ENCODE measurements at places on chromosomes 5 and 9. TPM values are rescaled to one million over a fixed set of nuclear protein-coding genes. Genes with fewer than 3 reads are reported as not detected.

DNA sequence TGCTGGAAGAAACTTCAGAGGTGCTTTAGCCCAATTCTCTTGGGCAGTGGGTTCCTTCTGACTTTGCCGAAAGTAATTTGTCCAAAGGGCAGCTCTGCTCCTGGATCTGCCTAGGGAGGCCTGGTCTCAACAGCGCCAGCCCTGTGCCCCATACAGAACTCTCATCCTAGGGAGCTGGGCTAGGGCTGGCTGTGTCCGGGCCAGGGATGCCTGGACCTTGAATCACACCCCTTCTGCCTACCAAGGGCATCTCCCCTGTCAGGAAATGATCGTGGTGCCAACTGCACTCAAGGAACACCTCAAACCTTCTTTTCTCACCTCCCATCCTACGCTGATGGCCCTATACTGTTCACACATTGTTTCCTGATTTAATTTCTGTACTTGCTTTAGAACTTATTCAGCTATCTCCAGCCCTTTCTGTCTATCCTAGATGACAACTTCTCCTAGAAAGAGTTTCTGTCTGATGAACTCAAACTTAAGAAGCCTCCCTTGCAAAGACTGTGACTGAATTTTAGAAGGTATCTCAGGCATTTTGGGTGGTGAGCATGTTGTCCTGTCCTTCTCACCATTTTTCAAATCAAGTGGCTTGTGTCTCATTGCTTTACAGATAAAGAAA, 37.4 kb upstream of the NFIB start:
- DNase-seq, result no peak
- H3K27me3 ChIP-seq, result peaks cover 47% of the 10 kb centered on the region
- H3K4me1 ChIP-seq, result peaks cover 57% of the 10 kb centered on the region
- no peak overlapping the region for H3K4me3 ChIP-seq
- H3K36me3 ChIP-seq, result no peaks in the 10 kb centered on the region

DNA sequence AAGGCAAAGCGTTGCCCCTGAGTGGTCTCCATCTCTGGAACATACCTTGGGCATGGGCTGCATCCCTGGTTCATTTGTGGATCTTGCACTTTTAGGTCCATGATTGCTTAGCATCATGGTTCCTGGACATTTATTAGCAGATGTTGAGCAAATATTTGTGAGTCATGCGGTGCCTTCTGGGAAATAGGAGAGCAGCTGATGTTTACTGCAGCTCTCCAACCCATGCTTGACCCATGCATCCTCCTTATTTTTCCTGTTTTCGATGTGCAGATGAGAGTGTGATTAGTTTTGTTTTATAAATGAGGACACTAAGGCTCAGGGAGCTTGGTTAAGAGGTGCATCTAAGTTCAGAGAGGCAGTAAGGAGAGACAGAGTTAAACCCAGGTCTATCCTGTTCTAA, 253.7 kb downstream of the ICE1 start:
- H3K27ac ChIP-seq, result no peak overlapping the region
- no peaks in the 10 kb centered on the region for H3K36me3 ChIP-seq
- no peak overlapping the region for H3K4me3 ChIP-seq
- H3K27me3 ChIP-seq, result no peaks in the 10 kb centered on the region
- no peaks in the 10 kb centered on the region for H3K4me1 ChIP-seq

DNA sequence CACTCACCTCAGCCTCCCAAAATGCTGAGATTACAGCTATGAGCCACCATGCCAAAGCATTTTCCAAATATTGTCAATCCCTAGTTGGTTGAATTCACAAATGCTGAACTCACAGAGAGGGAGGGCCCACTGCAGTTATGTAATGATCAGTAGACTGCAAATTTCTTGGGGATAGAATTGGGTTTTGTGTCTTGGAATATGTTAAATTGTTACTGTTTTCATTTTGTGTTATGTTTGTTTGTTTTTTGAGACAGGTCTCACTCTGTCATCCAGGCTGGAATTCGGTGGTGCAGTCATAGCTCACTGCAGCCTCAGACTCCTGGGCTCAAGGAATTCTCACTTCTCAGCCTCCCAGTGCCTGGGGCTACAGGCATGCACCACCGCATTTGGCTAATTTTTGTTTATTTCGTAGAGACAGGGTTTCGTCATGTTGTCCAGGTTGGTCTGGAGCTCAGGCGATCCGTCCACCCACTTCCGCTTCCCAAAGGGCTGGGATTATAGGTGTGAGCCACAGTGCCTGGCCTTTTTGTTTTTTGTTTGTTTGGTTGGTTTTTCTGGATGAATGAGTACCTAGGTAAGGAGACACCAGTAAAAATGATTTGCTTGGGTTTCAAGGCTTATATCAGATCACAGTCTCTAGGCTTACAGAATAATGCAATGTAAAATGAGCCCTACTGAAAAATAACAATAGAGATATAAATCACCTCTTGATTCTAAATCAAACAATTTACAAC, 31.5 kb upstream of the LMNB1 start:
- no peaks in the 10 kb centered on the region for H3K36me3 ChIP-seq
- no peak overlapping the region for H3K27ac ChIP-seq
- H3K27me3 ChIP-seq, result no peaks in the 10 kb centered on the region
- no peak overlapping the region for H3K4me3 ChIP-seq
- no peak for DNase-seq

DNA sequence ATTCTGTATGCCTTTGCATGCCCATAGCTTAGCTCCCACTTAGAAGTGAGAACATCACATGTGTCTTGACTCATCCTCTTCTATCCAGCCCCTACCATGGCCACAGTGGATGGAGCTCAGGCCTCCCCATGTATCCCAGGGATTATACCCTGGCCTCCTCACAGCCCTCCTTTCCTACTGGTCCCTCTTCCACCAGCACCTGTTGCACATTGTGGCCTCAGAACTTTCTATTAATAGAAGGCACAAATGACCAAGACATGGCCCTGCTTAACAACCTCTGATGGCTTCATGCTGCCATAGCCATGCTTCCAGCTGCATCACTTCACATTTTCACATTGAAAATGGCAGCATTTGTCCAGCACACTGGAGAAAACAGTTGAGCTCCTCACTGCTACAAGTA, 315.4 kb downstream of the CDK5RAP2 start:
- DNase-seq, result no peak
- H3K4me1 ChIP-seq, result no peaks in the 10 kb centered on the region
- no peaks in the 10 kb centered on the region for H3K36me3 ChIP-seq
- no peak overlapping the region for H3K4me3 ChIP-seq

DNA sequence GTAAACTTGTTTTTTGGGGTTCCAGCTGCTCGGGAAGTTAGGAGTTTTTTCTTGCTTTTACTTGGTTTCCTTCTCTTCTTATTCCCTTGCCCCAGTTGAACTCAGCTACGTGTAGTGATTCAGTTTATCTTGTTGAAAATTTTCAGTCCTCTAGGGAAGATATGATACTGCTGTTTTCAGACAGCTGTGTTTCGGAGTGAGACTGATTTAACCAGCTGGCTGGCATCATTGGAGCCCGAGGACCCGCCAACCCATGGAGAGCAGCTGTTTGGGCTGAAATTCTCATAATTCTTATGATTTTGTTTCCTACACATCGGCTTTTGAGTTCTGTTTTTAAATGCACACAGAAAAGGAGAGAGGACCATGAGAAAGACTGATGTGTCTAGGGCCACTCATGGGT, 271.5 kb downstream of the NR3C1 start:
- peaks cover 11% of the 10 kb centered on the region for H3K4me1 ChIP-seq
- no peak overlapping the region for H3K27ac ChIP-seq
- no peaks in the 10 kb centered on the region for H3K27me3 ChIP-seq
- no peak overlapping the region for H3K4me3 ChIP-seq

DNA sequence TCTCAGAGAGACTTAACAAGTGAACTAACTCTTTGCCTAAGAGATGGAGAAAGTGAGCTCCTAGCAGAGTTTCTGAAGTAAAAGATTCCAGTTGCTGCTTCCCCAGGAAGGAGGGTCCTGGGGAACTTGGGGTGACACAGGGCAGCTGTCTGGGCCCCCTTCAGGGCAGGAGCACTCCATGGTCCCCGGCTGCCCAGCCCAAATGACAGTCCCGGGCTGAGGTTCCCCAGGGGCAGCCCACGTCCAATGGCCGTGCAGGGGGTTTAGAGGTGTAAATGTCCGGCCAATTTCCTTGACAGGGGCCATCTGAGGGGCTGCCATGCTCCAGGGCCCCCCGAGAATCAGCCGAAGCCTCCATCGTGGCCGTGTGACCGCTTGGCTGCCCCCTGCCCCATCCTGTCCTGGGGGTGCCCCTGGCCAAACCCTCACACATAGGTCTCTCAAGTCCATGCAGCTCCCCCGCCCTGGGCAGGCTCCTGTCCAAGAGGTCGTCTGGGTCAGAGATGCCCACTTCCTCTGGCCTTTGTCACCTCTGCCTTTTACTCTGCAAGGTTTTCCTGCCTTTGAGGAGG, 5.5 kb upstream of the PPP1R26 start:
- H3K4me1 ChIP-seq, result peaks cover 14% of the 10 kb centered on the region
- no peaks in the 10 kb centered on the region for H3K36me3 ChIP-seq
- no peak overlapping the region for H3K27ac ChIP-seq
- DNase-seq, result no peak
- H3K27me3 ChIP-seq, result no peaks in the 10 kb centered on the region

GRCh38 chr9:87520172-87520683, 22.6 kb downstream of the DAPK1 start:
- no peaks in the 10 kb centered on the region for H3K27me3 ChIP-seq
- H3K4me1 ChIP-seq, result peaks cover 40% of the 10 kb centered on the region
- H3K4me3 ChIP-seq, result no peak overlapping the region
- no peaks in the 10 kb centered on the region for H3K36me3 ChIP-seq
- H3K27ac ChIP-seq, result no peak overlapping the region
- DNase-seq, result no peak

DNA sequence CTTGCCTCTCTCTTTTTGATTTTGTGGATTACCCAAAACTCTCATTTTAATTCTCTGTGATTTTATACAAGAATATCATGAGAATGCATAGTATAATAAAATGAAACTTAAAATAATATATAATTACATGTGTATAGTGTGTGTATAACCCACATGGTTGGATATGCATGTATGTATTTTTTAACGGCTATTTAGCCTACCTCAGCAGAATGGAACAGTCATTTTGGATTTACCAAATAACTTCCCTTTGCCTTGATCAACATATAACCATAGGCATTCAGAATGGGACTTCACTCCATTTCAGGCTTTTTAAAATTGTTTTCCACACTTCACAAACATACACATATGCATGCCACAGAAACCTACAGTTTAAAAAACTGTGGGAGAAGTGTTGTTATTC, 161.2 kb downstream of the SLF1 start:
- H3K4me1 ChIP-seq, result no peaks in the 10 kb centered on the region
- H3K27ac ChIP-seq, result no peak overlapping the region
- no peaks in the 10 kb centered on the region for H3K27me3 ChIP-seq
- no peaks in the 10 kb centered on the region for H3K36me3 ChIP-seq
- no peak for DNase-seq
- no peak overlapping the region for H3K4me3 ChIP-seq

DNA sequence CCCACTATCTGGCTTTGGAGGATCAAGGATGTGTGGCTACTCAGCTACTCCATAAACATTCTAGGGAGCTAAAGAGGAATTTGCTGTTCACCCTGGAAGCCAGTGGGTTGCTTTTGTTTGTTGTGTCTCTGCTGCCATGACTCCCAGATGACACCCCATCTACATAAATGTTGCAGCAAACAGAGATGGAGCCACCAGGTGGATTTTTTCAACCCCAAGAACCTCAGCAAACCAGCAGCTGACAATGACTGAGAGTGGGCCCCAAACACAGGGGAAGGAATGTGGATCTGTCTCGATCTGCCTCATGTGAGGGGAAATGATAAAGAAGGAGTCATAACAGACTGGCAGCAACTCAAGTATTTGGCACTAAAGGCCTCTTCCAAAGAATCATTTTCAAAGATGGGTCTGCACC, 132.7 kb upstream of the TNC start:
- H3K27ac ChIP-seq, result no peak overlapping the region
- H3K4me3 ChIP-seq, result no peak overlapping the region
- no peaks in the 10 kb centered on the region for H3K27me3 ChIP-seq
- no peaks in the 10 kb centered on the region for H3K4me1 ChIP-seq
- DNase-seq, result no peak

- peaks cover 9% of the 10 kb centered on the region for H3K4me1 ChIP-seq
- no peaks in the 10 kb centered on the region for H3K36me3 ChIP-seq
- H3K27ac ChIP-seq, result no peak overlapping the region
- H3K4me3 ChIP-seq, result no peak overlapping the region
- no peak for DNase-seq
- no peaks in the 10 kb centered on the region for H3K27me3 ChIP-seq
These were observed 298.7 kb upstream of the PTGER4 start for GRCh38 chr5:40381016-40381415.

DNA sequence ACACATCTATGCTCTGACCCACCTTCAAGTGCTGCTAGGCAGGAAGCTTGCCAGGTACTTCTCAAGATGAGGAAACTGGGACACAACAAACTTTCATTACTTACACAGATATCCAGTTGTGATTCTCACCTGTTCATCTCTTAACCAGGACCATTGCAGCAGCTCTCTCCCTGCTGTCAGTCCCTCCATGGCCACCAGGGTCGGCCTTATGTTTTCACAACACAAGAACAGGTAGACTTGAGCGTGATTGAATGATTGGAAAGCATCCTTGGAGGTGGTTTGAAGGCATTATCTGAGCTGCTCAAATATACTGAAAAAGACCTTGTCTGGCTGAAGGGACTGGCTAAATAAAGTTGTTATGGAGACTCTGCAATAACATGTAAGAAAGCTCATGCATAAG, 94.4 kb downstream of the MTREX start:
- no peak for DNase-seq
- no peaks in the 10 kb centered on the region for H3K4me1 ChIP-seq
- H3K27me3 ChIP-seq, result no peaks in the 10 kb centered on the region
- H3K4me3 ChIP-seq, result no peak overlapping the region
- H3K36me3 ChIP-seq, result peaks cover 88% of the 10 kb centered on the region

- no peaks in the 10 kb centered on the region for H3K36me3 ChIP-seq
- H3K4me3 ChIP-seq, result peak overlapping the region; percentile 26
- peaks cover 5% of the 10 kb centered on the region for H3K4me1 ChIP-seq
- H3K27ac ChIP-seq, result no peak overlapping the region
- H3K27me3 ChIP-seq, result no peaks in the 10 kb centered on the region
These were observed 31.0 kb upstream of the NR3C1 start for GRCh38 chr5:143434261-143435209.

GRCh38 chr5:142411656-142412425, 87.0 kb upstream of the SPRY4 start:
- H3K27me3 ChIP-seq, result no peaks in the 10 kb centered on the region
- no peaks in the 10 kb centered on the region for H3K4me1 ChIP-seq
- DNase-seq, result no peak
- H3K36me3 ChIP-seq, result no peaks in the 10 kb centered on the region
- H3K27ac ChIP-seq, result no peak overlapping the region
- no peak overlapping the region for H3K4me3 ChIP-seq

- peaks cover 16% of the 10 kb centered on the region for H3K27me3 ChIP-seq
- no peak for DNase-seq
- H3K4me1 ChIP-seq, result peaks cover 9% of the 10 kb centered on the region
- H3K36me3 ChIP-seq, result no peaks in the 10 kb centered on the region
- no peak overlapping the region for H3K27ac ChIP-seq
These were observed 30.0 kb downstream of the TRIP13 start for GRCh38 chr5:922436-923280.

ACSL6 gene
- 7.2 TPM for total RNA-seq

LNPEP gene
- total RNA-seq, result 8.1 TPM

RASGEF1C gene
- total RNA-seq, result not detected

TMEFF1 gene
- total RNA-seq, result 0.92 TPM

NANS gene
- total RNA-seq, result 82.1 TPM

KLF4 gene
- total RNA-seq, result 84.6 TPM

NIPBL gene
- total RNA-seq, result 94.4 TPM

FABP6 gene
- total RNA-seq, result not detected

TNFSF8 gene
- total RNA-seq, result not detected

SLC6A19 gene
- not detected for total RNA-seq

GADD45G gene
- total RNA-seq, result 7.0 TPM

KCNT1 gene
- total RNA-seq, result 0.55 TPM

RLN2 gene
- total RNA-seq, result not detected

GHR gene
- total RNA-seq, result 30.3 TPM

C1QTNF3 gene
- total RNA-seq, result 78.2 TPM

TAS2R1 gene
- not detected for total RNA-seq

OXCT1 gene
- 4.1 TPM for total RNA-seq

ARHGEF37 gene
- 29.0 TPM for total RNA-seq

EIF4E1B gene
- not detected for total RNA-seq
